Spleen (tissue), 13 donors: ENCODE measurements at places on chromosomes 7 and 10. TPM values are rescaled to one million over a fixed set of nuclear protein-coding genes. Genes with fewer than 3 reads are reported as not detected.

DNA sequence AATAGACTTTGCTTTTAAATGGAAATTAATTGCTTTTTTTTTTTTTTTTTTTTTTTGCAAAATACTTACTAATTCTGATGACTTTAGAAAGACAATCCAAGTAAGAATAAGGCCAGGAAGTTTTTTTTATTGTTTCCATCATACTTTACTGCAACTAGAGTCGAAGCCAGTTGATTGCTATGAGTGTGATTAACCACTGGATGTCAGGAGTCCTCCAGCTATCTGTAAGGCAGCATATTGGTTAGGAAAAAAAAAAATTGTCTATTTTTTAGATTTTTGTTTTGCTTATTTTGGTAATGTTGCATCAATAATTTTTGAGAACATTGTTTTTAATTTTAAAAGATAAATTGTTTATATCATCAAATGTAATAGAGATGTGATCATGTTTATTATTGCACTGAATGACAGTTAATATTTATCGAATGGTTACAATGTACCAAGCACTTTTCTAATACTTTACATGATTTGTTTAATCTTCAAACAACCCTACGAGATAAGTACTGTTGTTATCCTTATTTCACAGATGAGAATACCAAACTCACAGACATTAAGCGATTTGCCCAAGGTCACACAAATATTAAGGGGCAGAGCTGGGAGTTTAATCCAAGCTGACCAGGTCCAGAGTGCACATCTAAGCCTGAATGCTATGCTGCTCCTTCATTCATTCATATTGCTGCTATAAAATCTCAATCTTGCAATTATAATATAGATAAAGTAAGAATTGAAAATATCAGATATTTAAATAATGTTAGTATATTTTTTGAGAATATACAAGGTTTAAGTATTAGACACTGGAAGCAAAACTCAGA, 19.9 kb upstream of the LMOD2 start:
- no peaks in the 10 kb centered on the region for H3K4me1 ChIP-seq
- H3K4me3 ChIP-seq, result no peak overlapping the region
- DNase-seq, result no peak
- no peaks in the 10 kb centered on the region for H3K27me3 ChIP-seq
- H3K36me3 ChIP-seq, result no peaks in the 10 kb centered on the region

DNA sequence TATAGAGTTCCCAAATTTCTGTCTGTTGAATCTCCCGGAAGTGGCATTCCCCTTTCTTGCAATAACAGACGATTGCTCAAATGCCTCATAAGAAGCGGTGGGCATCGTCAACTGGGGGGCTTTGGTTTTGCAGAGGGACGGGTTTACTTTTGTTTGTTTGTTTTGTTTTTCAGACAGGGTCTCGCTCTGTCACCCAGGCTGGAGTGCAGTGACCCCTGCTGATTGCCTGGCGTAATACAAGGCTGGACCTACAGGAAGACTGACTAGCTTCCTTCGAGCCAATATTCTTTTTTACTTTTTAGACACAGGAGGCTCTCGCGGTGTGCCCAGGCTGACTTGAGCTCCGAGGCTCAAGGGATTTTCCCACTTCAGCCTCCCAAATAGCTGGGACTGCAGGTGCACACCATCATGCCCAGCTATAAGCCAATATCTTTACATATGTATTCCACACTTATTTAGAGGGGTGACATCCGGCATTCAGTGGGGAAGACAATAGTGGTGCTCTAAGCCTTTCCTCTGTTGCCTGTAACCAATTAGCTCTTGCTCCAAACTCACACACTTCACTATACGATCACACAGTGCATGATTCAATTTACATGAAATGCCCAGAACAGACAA, 58.1 kb downstream of the FHIP2A start:
- H3K27ac ChIP-seq, result no peak overlapping the region
- DNase-seq, result no peak
- no peaks in the 10 kb centered on the region for H3K27me3 ChIP-seq
- H3K36me3 ChIP-seq, result no peaks in the 10 kb centered on the region
- peaks cover 40% of the 10 kb centered on the region for H3K4me1 ChIP-seq

The HGF gene
- total RNA-seq, result 33.2 TPM

The SLC35G1 gene
- total RNA-seq, result 2.9 TPM

GRCh38 chr7:31171984-31172383, 119.9 kb downstream of the ADCYAP1R1 start:
- H3K27me3 ChIP-seq, result no peaks in the 10 kb centered on the region
- no peaks in the 10 kb centered on the region for H3K4me1 ChIP-seq
- H3K4me3 ChIP-seq, result no peak overlapping the region
- H3K27ac ChIP-seq, result no peak overlapping the region

The PAPOLB gene
- not detected for total RNA-seq

- no peak overlapping the region for H3K27ac ChIP-seq
- no peak for DNase-seq
- H3K36me3 ChIP-seq, result no peaks in the 10 kb centered on the region
Measured at GRCh38 chr10:68301790-68302502, 29.9 kb upstream of the HNRNPH3 start.

DNA sequence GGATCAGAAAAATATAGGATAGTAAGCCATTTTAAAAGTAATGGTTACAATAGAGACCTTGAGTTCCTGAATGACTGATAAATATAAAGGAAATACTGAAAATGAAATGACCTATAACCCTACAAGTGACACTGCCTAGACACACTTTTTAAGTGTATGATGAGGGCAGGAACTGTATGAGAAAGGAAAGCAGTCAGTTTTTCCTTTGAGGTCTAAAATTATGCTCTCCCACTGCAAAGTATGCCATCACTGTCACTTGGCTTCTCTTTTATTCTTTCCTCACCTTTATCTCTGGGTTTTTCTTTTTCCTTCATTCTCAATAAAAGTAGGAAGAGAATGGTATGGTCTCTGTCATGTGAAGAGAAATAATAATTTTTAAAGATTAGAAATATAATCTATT, 13.5 kb downstream of the REEP3 start:
- H3K4me1 ChIP-seq, result no peaks in the 10 kb centered on the region
- no peaks in the 10 kb centered on the region for H3K27me3 ChIP-seq
- no peak for DNase-seq
- H3K27ac ChIP-seq, result no peak overlapping the region
- no peak overlapping the region for H3K4me3 ChIP-seq

- DNase-seq, result no peak
- H3K4me3 ChIP-seq, result no peak overlapping the region
- H3K27ac ChIP-seq, result no peak overlapping the region
- no peaks in the 10 kb centered on the region for H3K4me1 ChIP-seq
- H3K36me3 ChIP-seq, result no peaks in the 10 kb centered on the region
- peaks cover 8% of the 10 kb centered on the region for H3K27me3 ChIP-seq
Measured at GRCh38 chr7:101624246-101625001, 4.7 kb downstream of the MYL10 start.

GRCh38 chr10:30742471-30742870, 112.9 kb upstream of the LYZL2 start:
- no peaks in the 10 kb centered on the region for H3K27me3 ChIP-seq
- H3K36me3 ChIP-seq, result no peaks in the 10 kb centered on the region

The TDRD1 gene
- 0.77 TPM for total RNA-seq

- H3K36me3 ChIP-seq, result no peaks in the 10 kb centered on the region
- H3K27me3 ChIP-seq, result no peaks in the 10 kb centered on the region
- DNase-seq, result no peak
- H3K4me1 ChIP-seq, result peaks cover 3% of the 10 kb centered on the region
- H3K4me3 ChIP-seq, result no peak overlapping the region
- H3K27ac ChIP-seq, result no peak overlapping the region
Measured at GRCh38 chr7:94445696-94446194, 51.0 kb downstream of the COL1A2 start.

- no peak overlapping the region for H3K4me3 ChIP-seq
- peaks cover 76% of the 10 kb centered on the region for H3K4me1 ChIP-seq
- no peak for DNase-seq
- H3K27me3 ChIP-seq, result no peaks in the 10 kb centered on the region
Measured at GRCh38 chr10:6047847-6048246, 14.3 kb downstream of the IL2RA start.

- no peak for DNase-seq
- no peaks in the 10 kb centered on the region for H3K27me3 ChIP-seq
- H3K36me3 ChIP-seq, result no peaks in the 10 kb centered on the region
- H3K27ac ChIP-seq, result no peak overlapping the region
- H3K4me1 ChIP-seq, result peaks cover 12% of the 10 kb centered on the region
Measured at GRCh38 chr10:29737074-29737593, 102.4 kb upstream of the SVIL start.

- no peaks in the 10 kb centered on the region for H3K36me3 ChIP-seq
- no peak overlapping the region for H3K4me3 ChIP-seq
- DNase-seq, result no peak
Measured at GRCh38 chr10:20330246-20330645, 514.0 kb downstream of the PLXDC2 start.

DNA sequence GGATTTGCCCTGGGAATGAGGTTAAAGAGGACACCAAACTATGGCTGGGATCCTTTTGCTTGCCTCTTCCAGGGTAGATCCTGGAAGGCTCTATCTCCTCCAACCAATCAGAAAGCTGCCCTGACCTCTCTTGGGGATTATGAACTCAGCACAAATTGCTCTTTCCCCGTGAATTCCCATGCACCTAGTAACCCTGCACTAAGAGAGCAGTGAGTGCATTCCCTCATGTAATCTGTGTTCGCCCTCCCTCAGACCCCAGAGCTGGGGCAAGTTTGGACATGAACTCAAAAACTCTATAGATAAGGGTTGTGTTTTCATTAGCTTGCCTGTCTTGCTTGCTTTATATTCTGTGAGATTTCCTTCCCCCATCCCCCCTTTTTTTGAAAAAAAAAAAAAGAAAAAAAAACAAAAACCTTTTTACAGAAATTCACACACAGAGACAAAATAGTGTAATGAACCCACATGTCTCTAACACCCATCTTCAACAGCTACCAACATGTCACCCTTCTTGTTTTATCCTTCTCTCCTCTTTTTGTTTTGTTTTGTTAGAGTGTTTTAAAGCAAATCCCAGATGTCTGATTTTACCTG, 225.5 kb upstream of the TCF7L2 start:
- H3K4me1 ChIP-seq, result no peaks in the 10 kb centered on the region
- no peaks in the 10 kb centered on the region for H3K27me3 ChIP-seq
- H3K4me3 ChIP-seq, result no peak overlapping the region
- H3K27ac ChIP-seq, result no peak overlapping the region
- no peak for DNase-seq
- no peaks in the 10 kb centered on the region for H3K36me3 ChIP-seq

GRCh38 chr7:26090927-26091519, 61.0 kb upstream of the NFE2L3 start:
- no peak overlapping the region for H3K27ac ChIP-seq
- DNase-seq, result no peak
- H3K4me3 ChIP-seq, result no peak overlapping the region
- H3K36me3 ChIP-seq, result no peaks in the 10 kb centered on the region

GRCh38 chr7:130273081-130273932, 6.6 kb downstream of the CPA2 start:
- peak overlapping the region; percentile 39 for H3K27ac ChIP-seq
- DNase-seq, result no peak

- peaks cover 5% of the 10 kb centered on the region for H3K36me3 ChIP-seq
- H3K27ac ChIP-seq, result no peak overlapping the region
- no peak overlapping the region for H3K4me3 ChIP-seq
- H3K27me3 ChIP-seq, result no peaks in the 10 kb centered on the region
- H3K4me1 ChIP-seq, result no peaks in the 10 kb centered on the region
Measured at GRCh38 chr10:24550680-24551079, 173.0 kb downstream of the ARHGAP21 start.

The ETV1 gene
- 14.6 TPM for total RNA-seq

- no peak overlapping the region for H3K27ac ChIP-seq
- peaks cover 9% of the 10 kb centered on the region for H3K4me1 ChIP-seq
- H3K27me3 ChIP-seq, result no peaks in the 10 kb centered on the region
- DNase-seq, result no peak
Measured at GRCh38 chr10:7302930-7303557, 107.8 kb downstream of the SFMBT2 start.

- H3K27me3 ChIP-seq, result no peaks in the 10 kb centered on the region
- no peaks in the 10 kb centered on the region for H3K4me1 ChIP-seq
- no peaks in the 10 kb centered on the region for H3K36me3 ChIP-seq
- no peak overlapping the region for H3K27ac ChIP-seq
Measured at GRCh38 chr10:44023517-44023916, 361.4 kb downstream of the CXCL12 start.

GRCh38 chr10:3784510-3785250, at the start of gene KLF6:
Gene KLF6 (minus strand): TSS chr10:3785209. CDS start chr10:3785014, 195 bp downstream.
- H3K27me3 ChIP-seq, result no peaks in the 10 kb centered on the region
- peak; percentile 93 for DNase-seq
- H3K4me3 ChIP-seq, result peak within 1 kb of the TSS; percentile 77
- peak within 1 kb of the TSS; percentile 100 for H3K27ac ChIP-seq

DNA sequence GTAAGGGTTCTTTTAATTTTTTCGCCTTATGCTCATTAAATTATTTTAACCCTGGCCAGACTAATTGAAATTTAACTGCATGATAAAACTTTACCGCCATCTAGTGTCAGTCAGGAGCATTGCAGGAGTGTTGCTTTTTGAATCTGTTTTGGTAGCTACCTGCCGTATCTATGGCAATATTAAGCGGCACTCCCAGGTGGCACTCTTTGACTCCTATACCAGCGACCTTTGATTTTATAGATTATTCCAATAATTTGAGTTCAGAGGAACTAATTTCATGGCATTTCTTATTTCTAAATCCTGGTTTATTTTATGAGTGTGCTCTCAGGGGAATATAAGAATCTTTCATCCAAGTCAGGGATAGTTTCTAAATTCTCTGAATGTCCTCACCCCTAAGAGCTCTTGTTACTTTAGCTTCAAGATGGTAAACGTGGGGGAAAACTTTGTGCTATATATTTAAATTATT, 198.9 kb downstream of the REEP3 start:
- H3K27me3 ChIP-seq, result no peaks in the 10 kb centered on the region
- no peak for DNase-seq
- peaks cover 21% of the 10 kb centered on the region for H3K4me1 ChIP-seq
- no peaks in the 10 kb centered on the region for H3K36me3 ChIP-seq
- H3K27ac ChIP-seq, result no peak overlapping the region

GRCh38 chr7:131302446-131302845, 25.2 kb upstream of the MKLN1 start:
- DNase-seq, result no peak
- no peak overlapping the region for H3K4me3 ChIP-seq
- H3K4me1 ChIP-seq, result no peaks in the 10 kb centered on the region
- H3K36me3 ChIP-seq, result no peaks in the 10 kb centered on the region
- H3K27ac ChIP-seq, result no peak overlapping the region

GRCh38 chr7:98571986-98572385, 45.1 kb upstream of the NPTX2 start:
- no peak overlapping the region for H3K4me3 ChIP-seq
- DNase-seq, result no peak
- no peaks in the 10 kb centered on the region for H3K4me1 ChIP-seq

The OPN1SW gene
- total RNA-seq, result not detected

GRCh38 chr10:84214612-84215235, 10.6 kb downstream of the LRIT2 start:
- no peaks in the 10 kb centered on the region for H3K36me3 ChIP-seq
- no peak for DNase-seq

The CYP26C1 gene
- total RNA-seq, result 0.46 TPM

DNA sequence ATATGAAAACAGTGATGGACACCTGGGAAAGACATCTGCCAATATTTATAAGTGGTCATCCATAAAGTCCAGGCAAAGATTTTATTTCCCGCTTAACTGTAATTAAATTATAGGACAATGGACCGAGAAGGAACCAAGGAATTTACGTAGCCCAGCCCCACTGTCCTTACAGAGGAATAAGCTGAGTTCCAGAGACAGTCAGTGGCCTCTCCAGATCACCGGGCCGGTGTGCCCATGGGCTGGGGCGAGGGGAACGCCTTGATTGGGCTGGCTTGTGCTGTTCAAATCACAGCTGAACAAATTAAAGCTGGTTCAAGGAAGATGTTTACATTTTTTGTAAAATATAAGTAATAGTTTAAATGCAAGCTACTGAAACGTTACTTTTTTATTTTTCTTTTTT, 40.7 kb downstream of the PFKP start:
- no peak for DNase-seq
- H3K4me1 ChIP-seq, result no peaks in the 10 kb centered on the region
- peaks cover 88% of the 10 kb centered on the region for H3K36me3 ChIP-seq

The CYP3A4 gene
- not detected for total RNA-seq
